ENCODE measurements at places on chromosomes 4 and X.

GRCh38 chr4:29199025-29199424 lies 1521.1 kb upstream of the PCDH7 start:
- no peak for DNase-seq

- no peak for DNase-seq
These were observed 666.4 kb upstream of the NR3C2 start for GRCh38 chr4:149108626-149109025.

DNA sequence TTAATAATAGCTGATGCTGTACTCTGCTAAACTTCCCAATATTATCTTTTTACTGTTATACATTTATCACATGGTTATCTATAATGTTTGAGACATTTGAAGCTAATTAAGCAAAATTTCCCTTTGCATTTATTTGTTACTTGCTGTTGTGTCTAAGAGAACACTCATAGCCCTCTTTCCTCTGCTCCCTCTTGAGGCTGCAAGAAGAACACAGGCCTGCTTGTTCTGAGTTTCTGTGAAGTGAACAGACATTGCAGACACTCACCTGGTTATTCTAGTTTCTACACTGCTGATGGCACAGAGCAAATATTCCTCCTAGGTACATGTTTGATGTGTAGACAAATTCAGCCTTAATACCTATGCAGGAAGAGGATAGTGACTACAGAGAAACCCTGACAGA lies 367.8 kb downstream of the GASK1B start:
- no peak for DNase-seq

- no peak for DNase-seq
These were observed 174.2 kb downstream of the MID1IP1 start for GRCh38 chrX:38975368-38975942.

DNA sequence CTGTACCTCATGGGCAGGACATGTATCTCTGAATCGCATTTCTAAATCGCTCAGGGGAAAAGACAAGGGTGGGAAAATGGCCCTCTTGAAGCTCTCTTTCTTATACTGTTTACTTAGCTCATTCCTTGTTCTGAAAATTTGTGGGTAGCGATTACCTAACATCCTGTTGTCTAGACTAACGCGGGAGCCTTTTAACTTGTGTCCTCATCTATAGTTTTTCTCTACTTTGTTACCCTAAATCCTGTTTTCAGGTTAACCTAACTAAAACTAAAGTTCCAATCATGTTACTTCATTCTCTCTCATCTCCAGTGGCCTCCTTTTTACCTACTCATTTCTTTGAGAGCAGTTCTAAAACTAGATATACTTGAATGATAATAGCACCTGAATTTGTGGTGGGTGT lies 45.0 kb downstream of the SNX25 start:
- peak; percentile 64 for DNase-seq

DNA sequence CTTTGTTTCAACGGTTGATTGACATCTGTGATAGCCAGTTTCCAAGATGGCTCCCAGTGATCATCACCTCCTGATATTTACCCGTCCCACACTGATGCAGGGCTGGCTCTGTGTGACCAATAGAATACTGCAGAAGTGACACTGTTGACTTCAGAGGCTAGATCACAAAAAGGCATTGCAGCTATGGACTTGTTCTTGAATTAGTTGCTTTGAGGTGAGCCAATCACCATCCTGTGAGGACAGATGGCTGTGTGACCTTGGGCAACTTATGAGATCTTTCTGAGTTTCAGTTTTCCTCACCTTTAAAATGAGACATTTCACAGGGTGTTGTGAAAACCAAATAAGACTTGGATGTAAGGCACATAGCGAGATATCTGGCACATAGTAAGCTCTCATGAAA lies 1.8 kb upstream of the GPR82 start:
- no peak for DNase-seq

DNA sequence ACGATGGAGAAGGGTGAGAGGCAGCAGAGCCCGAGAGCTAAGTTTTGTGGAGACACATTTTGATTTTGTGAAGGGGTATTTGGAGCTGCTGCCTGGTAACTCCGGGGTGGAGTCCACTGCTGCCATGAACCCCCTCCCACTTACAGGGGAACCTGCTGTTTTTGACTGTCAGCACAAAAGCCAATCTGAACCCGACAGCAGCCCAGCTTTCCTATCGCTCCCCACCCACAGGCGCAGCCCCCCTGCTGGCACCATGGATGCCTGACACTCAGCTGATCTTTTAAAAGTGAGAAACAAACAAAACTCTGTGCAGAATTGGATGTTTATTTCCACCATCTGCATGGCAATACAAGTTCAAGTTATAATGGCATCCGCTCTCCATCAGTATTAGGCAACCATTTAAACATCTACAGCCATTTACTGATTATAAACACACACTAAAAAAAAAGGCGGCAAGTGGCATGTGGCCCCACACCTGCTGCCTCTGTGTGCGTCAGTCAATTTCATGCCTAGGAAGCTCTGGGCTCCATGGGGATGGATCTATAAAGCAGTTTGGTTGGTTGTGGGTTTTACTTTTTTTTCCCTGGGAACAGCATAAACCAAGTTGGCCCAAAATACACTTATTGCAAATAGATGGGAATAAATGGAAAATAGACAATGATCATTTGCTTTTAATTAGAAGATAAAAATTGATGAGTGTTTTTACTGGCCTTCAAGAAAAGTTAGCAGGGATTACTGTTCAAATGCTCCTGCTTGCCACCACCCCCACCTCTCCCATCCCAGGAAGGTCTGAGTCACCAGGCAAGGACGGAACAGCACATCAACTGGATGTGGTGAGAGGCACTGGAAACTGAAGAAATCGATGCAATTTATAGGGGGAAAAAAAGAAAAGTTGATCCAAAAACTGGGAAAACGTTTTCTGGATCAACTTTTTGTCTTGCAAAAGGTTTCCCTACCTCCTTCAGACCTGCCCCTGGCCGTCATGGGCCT lies 46.0 kb downstream of the SEPSECS start:
- DNase-seq = no peak

DNA sequence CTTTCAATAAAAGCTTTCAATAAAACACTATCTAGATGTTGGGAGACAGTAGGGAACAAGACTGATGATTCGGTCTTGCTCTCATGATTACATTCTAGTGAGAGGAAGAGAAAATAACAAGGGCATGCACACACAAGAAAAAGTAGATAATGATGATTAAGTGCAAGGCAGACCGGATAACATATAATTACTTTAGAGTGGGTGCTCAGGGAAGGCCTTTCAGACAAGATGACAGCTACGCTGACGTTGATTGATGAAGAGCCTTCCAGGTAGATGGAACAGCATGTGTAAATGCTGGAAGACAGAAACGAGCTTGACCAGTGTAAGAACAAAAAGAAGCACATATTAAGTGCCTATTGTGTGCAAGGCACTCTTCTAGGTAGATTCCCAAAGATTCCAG lies 43.4 kb downstream of the TXK start:
- DNase-seq = no peak
